ENCODE measurements at places on chromosomes 1 and 21. TPM values are rescaled to one million over a fixed set of nuclear protein-coding genes. Genes with fewer than 3 reads are reported as not detected.

ACOT11 gene
- 1.2 TPM for total RNA-seq

FCRLB gene
- 1.2 TPM for total RNA-seq

MAB21L3 gene
- total RNA-seq, result under 0.01 TPM

PLEKHA6 gene
- 11.0 TPM for total RNA-seq

PCBP3 gene
- total RNA-seq, result 7.3 TPM

PKP1 gene
- under 0.01 TPM for total RNA-seq

LDLRAD2 gene
- not detected for total RNA-seq

SLC1A7 gene
- total RNA-seq, result not detected

DNA sequence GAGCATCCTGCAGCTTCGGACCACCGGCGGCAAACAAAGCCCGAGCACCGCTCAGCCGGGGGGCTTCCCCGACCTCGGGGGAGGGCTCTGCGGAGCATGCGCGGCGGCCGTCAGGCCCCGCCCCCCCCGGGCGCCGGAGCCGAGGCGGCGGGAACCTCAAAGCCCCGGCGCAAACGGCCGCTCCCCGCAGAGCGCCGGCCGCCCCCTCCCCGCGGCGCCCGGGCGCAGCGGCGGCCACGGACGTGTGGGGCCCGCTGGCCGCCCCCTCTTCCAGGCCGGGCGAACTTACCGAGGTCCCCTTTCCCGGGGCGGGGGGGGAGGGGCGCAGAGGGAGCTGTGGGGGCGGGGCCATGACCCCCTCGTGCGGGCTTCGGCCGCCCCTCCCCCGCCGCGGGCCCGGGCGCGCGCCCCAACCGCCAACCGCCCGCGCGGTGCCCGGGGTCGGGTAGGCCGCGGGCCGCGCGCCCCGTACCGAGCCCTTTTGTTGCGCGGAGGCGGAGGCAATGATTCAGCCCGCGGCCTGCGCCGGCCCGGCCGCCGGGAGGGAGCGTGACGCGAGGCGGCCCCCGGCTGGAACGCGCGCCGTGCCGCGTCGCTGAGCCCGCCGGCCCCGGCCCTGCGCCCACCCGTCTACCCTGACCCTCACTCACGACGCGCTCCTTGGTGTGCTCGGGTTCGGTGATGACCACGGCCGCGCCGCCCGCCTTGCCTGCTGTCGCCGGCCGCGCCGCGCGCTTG lies 1.7 kb downstream of the RCC2 start:
- peak; percentile 91 for DNase-seq

GRCh38 chr1:208206092-208206698 lies 38.0 kb downstream of the PLXNA2 start:
- no peak for DNase-seq

GRCh38 chr1:218624052-218624451 lies 278.9 kb downstream of the TGFB2 start:
- no peak for DNase-seq

DNA sequence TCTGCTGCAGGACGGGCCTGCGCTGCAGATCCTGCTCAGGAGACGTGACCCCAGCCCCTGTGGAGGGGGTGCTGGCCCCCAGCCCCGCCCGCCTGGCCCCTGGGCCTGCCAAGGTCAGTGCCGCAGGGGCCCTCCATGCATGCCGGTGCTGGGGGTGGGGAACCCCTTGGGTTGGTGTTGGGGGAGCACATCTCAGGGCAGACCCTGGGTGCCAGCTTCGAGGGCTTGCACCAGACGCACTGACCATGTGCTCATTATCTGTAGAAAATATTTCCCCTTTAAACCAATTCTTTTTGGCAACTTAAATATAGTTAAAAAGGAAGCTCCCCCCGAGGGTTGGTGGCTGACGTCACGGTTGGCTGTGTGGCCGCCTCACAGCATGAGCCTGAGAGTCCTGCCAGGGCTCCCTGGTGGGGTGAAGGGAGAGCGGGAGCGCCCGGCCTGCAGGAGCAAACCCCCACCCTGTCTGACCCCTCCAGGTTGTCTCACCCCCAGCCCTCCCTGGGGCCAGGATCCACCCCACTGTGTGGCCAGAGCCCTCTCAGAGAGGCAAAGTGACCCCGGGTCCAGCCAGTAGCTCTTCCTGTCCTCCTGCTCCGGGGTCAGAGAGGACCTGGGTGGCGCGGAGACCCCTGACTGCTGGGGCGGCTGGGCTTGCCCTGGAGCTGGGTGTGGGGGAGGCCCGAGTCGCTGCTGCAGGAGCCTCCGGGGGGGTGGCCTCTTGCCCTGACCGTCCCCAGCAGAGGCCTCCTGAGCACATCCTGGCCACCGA lies 5.3 kb upstream of the PFKL start:
- no peak for DNase-seq

- DNase-seq, result no peak
These were observed 99.7 kb downstream of the NOS1AP start for GRCh38 chr1:162169031-162169790.

- peak; percentile 10 for DNase-seq
These were observed 20.5 kb downstream of the COL6A1 start for GRCh38 chr21:46001821-46002681.

DNA sequence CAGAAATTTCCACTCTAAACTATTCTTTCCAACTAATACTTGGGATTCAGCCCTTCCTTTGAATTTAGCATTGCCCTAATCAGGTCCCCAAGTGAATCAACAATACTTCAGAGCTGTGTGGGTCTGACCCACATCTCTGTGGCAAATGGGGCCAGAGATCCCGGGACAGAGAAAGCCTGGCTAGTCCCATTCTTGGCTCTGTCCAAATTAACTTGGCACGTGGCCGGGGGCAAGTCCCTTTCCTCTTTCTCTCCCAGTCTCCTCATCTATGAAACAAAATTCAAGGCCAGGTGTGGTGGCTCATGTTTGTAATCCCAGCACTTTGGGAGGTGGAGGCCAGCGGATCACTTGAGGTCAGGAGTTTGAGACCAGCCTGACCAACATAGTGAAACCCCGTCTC lies 6.3 kb upstream of the ZC3H12A start:
- DNase-seq, result no peak

DNA sequence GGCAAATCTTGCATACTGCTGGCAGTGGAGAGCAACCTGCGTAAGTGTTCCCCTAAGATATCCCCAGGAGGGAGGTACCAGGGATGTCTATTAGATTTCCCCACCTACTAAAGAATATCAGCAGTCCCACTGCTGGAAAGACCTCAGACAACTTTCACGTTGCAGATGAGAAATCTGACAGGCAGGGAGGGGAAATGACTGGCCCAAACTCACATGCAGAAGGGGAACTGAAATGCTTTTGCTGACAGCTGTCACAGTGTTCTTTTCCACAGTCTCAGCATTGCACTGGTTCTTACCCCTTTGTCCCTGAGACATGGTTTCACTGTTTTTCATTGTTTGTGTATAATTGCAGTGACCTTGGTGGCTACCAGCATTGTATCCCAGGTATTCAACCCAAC lies 84.8 kb upstream of the ATP1A1 start:
- DNase-seq, result no peak

- no peak for DNase-seq
These were observed 14.0 kb downstream of the PMF1 start for GRCh38 chr1:156226782-156227181.

DNA sequence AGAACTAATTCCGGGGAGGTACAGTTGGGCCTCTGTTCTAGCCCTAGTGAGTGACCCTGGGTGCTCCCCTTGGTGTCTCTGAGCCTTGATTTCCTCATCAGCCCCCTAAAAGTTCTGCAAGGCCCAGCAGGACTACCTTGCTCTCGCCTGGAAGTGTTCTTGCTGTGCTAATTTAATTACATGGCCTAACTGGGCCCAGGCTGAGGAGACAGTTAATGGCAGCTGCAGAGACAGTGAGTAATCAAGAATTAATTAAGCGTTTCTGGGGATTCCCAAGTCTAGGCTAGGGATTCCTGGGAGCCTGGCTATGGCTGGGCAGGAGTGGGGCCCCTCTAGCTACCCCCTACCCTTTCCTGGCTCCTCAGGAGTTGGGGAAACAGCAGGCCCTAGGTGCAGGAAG lies 24.7 kb upstream of the DMBX1 start:
- no peak for DNase-seq

DNA sequence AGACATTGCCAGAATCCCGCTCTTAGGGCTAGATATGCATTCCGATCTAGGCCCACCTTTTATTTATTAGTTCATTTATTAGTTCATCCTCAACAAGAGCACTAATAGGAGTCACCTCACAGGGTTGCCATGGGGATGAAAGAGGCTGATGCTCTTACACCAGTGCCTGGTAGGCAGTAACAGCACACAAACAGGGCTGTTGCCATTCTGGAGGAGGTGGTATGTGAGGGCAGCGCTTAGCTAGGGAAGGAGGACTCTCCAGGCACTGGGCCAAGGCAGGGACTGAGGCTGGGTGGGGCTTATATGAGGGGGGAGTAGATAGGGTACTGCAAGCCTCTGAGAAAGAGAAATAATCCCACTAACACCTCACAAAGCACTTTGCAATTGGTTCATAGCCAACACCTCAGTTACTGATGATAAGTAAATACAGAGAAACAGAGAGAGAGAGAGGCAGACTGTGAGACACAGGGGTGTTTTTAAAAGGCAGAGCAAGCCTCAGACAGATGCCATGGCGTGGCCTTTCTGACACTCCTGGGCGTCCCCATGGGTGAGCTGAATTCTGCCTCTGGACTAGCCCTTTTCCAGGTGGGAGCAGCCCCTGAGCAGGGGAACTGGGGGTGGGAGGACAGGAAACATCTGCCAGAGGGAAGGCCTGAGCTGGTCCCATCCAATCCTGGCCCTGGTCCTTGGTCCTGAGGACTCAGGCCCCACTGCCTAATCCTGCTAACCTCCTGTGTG lies 5.9 kb downstream of the FCGR2A start:
- no peak for DNase-seq

DNA sequence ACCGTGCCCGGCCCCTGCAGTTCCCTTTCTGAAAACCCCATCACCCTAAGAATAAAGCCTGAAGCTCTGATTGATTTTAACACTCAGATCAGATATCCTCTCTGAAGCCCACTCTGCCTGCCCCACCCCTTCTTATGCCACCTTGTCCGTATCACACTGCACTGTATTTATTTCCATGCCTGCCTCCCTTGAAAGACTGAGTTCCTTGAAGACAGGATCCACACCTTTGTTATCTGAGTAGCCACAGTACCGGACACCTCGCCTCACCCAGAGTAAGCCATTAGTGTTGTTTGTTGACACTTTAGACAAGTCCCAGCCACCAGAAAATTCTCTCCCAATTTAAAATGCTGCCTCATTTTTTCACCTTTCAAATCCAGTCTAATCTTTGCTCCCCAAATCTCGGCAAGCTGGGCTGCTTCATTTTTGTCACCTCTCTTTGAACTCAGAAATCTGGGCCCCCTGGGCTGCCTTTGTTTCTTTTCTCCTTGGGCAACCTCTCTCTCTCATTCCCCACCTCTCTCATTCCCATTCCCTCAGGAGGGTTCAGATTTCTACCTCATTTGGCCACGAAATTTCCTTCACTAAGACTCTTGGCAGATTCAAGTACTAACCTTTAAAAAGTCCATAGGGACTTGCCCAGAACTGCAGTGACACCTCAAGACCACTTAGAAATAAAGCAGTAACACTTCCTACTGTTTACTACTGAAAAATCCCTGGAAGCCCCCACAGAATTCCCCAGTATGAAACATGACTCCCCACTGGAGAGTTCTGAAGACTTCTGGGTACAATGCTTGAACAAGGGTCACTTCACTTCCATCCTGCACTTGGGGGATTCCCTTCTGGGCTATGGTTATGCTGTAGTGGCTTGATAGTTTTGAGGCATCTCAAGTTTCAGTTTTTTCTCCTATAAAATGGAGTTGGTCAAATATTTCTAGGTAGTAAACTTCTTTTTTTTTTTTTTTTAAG lies 8.7 kb upstream of the PPP1R15B start:
- DNase-seq, result no peak

- no peak for DNase-seq
These were observed 2.7 kb downstream of the USP25 start for GRCh38 chr21:15732290-15732995.

DNA sequence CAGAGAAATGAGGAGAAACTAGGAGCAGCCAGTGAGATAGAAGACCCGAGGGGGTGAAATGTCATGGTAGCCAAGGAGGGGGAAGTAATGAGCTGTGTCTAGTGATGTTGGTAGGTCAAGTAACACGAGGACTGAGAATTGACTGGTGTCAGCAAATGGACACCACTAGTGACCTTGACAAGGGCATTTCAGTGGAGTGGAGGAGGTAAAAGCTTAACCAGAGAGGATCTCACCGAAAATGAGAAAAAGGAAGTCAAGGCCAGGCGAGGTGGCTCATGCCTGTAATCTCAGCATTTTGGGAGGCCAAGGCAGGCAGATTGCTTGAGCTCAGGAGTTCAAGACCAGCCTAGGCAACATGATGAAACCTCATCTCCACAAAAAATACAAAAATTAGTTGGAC lies 3.0 kb upstream of the ZYG11B start:
- DNase-seq, result no peak

- DNase-seq, result no peak
These were observed 22.9 kb downstream of the UBIAD1 start for GRCh38 chr1:11295905-11296304.

GRCh38 chr1:145918992-145919939 lies 749 bp upstream of the PEX11B start:
- DNase-seq, result peak; percentile 22

- no peak for DNase-seq
These were observed 356.4 kb upstream of the KAZN start for GRCh38 chr1:14242123-14242522.

- no peak for DNase-seq
These were observed 25.4 kb upstream of the SMIM12 start for GRCh38 chr1:34884961-34885360.

GRCh38 chr1:6249739-6250689 lies 6.0 kb downstream of the HES3 start:
- DNase-seq, result no peak
